ENCODE measurements at places on chromosomes 3 and 15.
A peak's percentile ranks its signal among the peaks of the same experiment; 100 is the strongest.

GRCh38 chr3:160793722-160794252 lies 37.8 kb downstream of the PPM1L start:
- no peaks in the 10 kb centered on the region for H3K36me3 ChIP-seq
- no peak for DNase-seq
- no peaks in the 10 kb centered on the region for H3K4me1 ChIP-seq
- H3K4me3 ChIP-seq = no peak overlapping the region
- H3K27ac ChIP-seq = no peak overlapping the region

DNA sequence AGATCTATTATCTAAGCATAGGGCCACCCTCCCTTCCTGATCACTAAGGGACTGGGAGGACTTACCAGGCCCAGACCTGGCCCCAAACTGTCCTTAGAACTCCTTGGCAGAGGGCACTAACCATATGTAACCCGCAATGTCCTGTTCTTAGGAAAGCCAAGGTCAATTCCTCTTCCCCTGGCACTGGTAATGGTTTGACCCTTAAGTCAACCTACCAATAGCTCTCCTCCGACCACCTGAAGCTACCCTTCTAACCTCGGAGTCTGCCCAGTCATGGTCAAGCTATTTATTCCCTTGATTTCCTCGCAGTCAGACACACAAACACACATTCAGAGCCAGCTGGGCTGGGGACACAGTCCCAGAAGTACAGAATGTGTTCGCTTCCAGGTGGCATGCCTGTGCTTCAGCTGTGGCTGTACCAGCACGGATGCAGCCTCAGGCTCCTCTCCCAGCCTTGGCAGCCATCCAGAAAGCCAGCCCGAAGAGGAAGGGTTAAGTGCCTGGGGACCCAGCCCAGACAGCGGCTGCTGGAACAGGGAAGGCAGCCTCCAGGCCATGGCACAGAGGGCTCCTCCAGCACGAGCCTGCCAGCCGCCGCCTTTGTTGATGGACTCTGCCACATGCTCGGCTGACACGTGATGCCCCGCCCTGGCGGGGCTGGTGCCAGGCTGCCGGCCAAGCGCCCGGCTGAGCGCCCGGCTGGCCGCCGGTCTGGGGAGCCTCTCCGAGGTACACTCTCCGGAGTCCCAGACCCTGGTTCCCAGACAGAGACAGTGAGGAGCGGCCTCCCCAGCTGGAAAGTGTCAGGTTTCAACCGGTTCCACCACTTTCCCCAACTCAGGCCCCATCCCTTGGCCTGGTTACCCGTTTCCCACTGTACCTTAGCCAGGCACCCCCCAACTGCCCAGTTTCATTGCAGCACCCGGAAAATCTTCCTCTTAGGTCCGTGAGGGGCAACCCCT lies 5.5 kb downstream of the BMF start:
- no peak overlapping the region for H3K4me3 ChIP-seq
- peak overlapping the region; percentile 57 for H3K27ac ChIP-seq
- peaks cover 3% of the 10 kb centered on the region for H3K36me3 ChIP-seq
- peaks cover 91% of the 10 kb centered on the region for H3K4me1 ChIP-seq
- H3K27me3 ChIP-seq = no peaks in the 10 kb centered on the region

DNA sequence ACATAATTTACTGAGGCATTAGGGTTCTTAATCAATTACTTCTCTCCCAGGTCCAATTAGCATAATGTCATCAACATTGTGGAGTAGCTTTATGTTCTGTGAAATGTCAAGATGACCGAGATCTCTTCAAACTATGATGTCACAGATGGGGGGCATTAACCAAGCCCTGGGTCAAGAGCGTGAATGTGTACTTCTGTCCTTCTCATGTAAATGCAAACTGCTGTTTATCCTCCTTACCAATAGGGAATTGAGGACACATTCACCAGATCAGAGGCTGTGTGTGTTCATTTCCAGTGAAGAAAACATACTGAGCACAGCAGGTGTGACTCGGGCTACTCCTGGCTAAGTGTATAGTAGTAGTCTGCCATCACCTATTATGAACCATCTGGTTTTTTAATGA lies 177.9 kb downstream of the MINAR1 start:
- no peak overlapping the region for H3K4me3 ChIP-seq
- no peaks in the 10 kb centered on the region for H3K36me3 ChIP-seq
- no peak overlapping the region for H3K27ac ChIP-seq
- H3K27me3 ChIP-seq = peaks cover 4% of the 10 kb centered on the region
- no peak for DNase-seq
- no peaks in the 10 kb centered on the region for H3K4me1 ChIP-seq

GRCh38 chr3:184360929-184361531 lies 375 bp downstream of the CLCN2 start:
- peak overlapping the region; percentile 77 for H3K27ac ChIP-seq
- no peaks in the 10 kb centered on the region for H3K27me3 ChIP-seq
- peaks cover 24% of the 10 kb centered on the region for H3K4me1 ChIP-seq
- no peak for DNase-seq
- H3K4me3 ChIP-seq = peak overlapping the region; percentile 78
- H3K36me3 ChIP-seq = peaks cover 17% of the 10 kb centered on the region

- DNase-seq = peak; percentile 42
- H3K36me3 ChIP-seq = no peaks in the 10 kb centered on the region
- H3K4me1 ChIP-seq = no peaks in the 10 kb centered on the region
- no peaks in the 10 kb centered on the region for H3K27me3 ChIP-seq
- H3K4me3 ChIP-seq = peak within 1 kb of the TSS; percentile 65
These were observed at the start of gene MKRN3 for GRCh38 chr15:23565395-23566070. TSS of gene MKRN3 (plus strand) at chr15:23565674. CDS start at chr15:23565783, 109 bp downstream.

GRCh38 chr15:74489518-74490338 lies 28.8 kb upstream of the UBL7 start:
- H3K4me1 ChIP-seq = peaks cover 34% of the 10 kb centered on the region
- H3K36me3 ChIP-seq = peaks cover 22% of the 10 kb centered on the region
- H3K4me3 ChIP-seq = peak overlapping the region; percentile 73
- no peaks in the 10 kb centered on the region for H3K27me3 ChIP-seq

DNA sequence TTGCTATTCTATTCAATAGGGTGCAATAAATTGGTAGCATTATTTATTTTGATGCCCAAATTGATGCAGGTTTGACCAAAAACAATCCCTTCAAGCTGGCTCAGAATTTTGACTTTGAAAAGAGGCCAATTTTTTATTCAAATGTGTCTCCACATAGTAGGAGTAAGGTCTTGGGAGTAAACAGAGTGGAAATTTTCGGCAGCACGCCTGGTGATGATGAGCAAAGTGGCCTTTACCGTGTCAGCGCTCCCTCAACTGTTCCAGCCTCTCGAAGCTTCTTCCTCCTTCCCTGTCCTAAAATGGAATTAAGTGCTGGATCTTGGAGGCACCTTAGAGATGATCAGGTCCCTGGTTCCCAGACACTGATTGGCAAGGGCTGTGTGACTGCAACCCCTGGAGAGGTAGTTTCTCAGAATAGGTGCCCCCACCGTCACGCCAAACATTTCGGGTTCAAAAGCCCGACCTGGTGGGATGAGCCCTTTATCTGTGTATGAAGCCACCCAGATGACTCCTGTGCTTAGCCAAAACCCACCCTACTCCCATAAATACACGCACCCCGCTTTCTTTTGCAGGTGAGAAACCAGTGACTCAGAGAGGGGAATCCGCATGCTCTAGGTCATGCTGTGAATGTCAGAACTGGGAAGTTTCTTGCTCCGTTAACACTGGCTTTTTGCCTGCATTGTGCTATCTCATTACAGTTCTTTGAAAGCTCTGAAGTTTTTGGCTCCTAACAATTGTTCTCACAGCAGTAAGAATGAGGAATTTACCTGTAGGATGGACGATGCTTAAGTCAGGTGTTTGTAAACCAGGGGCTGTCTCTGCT lies 89.1 kb downstream of the CRYGS start:
- no peak overlapping the region for H3K4me3 ChIP-seq
- peak; percentile 4 for DNase-seq
- no peak overlapping the region for H3K27ac ChIP-seq
- no peaks in the 10 kb centered on the region for H3K4me1 ChIP-seq
- no peaks in the 10 kb centered on the region for H3K36me3 ChIP-seq

DNA sequence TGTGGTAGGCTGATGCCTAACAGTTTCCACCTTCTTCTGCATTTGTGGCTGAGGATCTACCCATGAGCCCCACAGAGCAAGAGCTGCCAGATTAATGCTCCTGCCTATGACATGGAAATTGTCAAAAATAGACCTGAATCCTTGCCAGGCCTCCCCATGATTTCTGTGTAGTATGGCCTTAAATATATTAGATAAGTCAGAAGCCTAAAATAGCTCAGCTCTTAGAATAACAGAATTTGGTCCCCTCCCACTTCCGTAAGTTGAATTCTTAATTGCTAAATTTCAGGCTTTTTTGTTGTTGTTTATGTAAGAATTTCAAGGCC lies 129.0 kb downstream of the SERPINI1 start:
- no peaks in the 10 kb centered on the region for H3K4me1 ChIP-seq
- DNase-seq = no peak
- H3K27ac ChIP-seq = no peak overlapping the region
- no peaks in the 10 kb centered on the region for H3K36me3 ChIP-seq
- H3K27me3 ChIP-seq = peaks cover 3% of the 10 kb centered on the region

Data from activated CD8-positive, alpha-beta T cell treated with anti-CD3 and anti-CD28 coated beads, Interleukin-2, amount 10 ng/mL, durations not matched to agents 7 days and 5 days (primary cell).